ENCODE measurements at places on chromosomes 5 and 9. TPM values are rescaled to one million over a fixed set of nuclear protein-coding genes. Genes with fewer than 3 reads are reported as not detected.

- H3K4me1 ChIP-seq, result peaks cover 27% of the 10 kb centered on the region
- no peak overlapping the region for H3K4me3 ChIP-seq
- H3K36me3 ChIP-seq, result peaks cover 39% of the 10 kb centered on the region
- H3K27ac ChIP-seq, result peak overlapping the region; percentile 83
These were observed 115.0 kb upstream of the CACNA1B start for GRCh38 chr9:137762414-137763061.

OMD gene
- 18.1 TPM for total RNA-seq

DNA sequence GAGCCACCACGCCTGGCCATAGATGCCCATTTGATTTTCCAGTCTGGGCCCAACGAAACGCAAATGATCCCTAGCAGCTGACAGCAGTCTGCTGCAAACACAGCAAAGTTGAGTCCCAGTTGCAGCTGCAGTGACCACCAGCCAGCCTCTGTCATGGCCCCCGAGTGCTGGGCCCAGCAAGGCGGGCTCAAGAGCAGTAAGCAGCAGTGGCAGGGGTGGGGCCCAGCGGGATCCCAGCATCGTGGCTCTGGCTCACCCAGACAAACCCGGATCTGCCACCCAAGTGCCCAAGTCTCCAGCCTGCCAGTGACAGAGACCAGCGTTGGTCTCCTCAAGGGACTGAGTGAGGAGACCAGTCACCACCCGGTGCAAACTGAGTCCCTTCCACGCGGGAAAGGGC is 6.9 kb upstream of the LTC4S start:
- DNase-seq, result no peak
- no peaks in the 10 kb centered on the region for H3K27me3 ChIP-seq
- no peak overlapping the region for H3K27ac ChIP-seq
- peaks cover 5% of the 10 kb centered on the region for H3K4me1 ChIP-seq

DNA sequence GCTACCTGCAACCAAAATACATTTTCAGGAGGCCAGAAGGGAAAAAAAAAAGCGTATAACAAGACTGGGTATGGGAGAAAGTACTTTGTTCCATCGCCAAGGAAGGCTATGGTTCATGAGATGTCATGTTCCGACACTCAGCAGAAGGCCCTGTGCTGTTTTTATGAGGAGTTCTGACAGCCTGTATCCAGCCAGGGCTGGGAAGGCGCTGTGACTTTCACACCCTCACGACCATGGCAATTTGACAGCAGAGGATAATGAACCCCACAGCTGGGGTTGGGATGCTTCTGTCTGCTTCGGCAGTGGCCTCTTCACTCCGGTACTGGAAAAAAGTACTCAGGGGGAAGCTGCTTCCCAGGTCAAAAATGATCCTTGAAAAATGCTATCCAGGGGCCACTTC is 154.4 kb downstream of the PRELID2 start:
- DNase-seq, result no peak
- no peak overlapping the region for H3K4me3 ChIP-seq
- H3K27me3 ChIP-seq, result no peaks in the 10 kb centered on the region
- no peaks in the 10 kb centered on the region for H3K36me3 ChIP-seq
- no peaks in the 10 kb centered on the region for H3K4me1 ChIP-seq
- H3K27ac ChIP-seq, result no peak overlapping the region

DNA sequence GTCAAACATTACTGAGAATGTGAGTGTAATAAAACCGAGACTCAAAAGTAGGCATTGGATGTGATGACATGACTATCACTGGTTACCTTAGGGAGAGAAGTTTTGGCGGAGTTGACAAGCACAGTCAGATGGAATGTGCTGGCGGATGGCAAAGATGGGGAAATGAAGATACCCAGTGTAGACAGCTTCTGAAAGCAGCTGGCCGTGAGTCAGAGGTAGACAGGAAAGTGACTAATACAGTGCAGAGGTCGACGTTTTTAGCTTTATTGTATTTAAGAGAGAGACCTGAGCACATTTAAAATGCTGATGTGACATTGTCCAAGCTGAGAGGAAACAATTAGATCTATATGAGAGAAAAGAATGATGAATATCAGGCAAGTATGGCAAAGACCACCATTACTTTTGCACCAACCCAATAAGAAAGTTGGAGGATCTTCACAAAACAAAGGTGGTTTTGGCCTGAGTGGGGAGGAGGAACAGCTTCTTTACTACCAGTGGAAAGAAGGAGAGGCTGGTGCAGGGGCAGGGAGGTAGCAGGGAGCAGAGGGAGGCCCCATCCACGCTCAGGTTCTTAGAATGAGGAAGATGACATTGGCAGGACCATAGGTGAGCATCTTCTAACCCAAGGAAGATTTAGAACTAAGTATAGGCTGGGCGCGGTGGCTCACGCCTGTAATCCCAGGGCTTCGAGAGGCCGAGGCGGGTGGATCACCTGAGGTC is 36.7 kb upstream of the KCNIP1 start:
- DNase-seq, result peak; percentile 41
- H3K4me1 ChIP-seq, result no peaks in the 10 kb centered on the region
- H3K27ac ChIP-seq, result peak overlapping the region; percentile 29
- H3K27me3 ChIP-seq, result no peaks in the 10 kb centered on the region

DNA sequence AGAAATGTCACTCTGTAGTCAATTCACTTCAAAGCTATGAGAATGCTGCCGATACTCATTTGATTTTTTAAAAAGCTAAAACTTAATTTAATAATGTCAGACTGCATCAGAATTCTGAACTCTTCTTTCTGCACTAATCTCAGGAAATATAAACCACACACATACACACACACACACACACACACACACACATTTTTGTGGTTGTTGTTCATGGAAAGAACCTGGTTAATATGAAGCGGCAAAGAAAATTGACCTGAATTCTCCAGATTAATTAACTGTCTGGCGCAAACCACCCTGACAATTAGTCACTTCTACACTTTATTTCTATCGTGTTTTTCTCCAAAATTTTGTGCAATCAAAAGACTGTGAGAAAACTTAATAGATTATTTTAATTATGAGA is 740.5 kb downstream of the TLE1 start:
- no peak overlapping the region for H3K4me3 ChIP-seq
- H3K27me3 ChIP-seq, result no peaks in the 10 kb centered on the region
- H3K27ac ChIP-seq, result no peak overlapping the region
- DNase-seq, result no peak
- no peaks in the 10 kb centered on the region for H3K4me1 ChIP-seq
- H3K36me3 ChIP-seq, result no peaks in the 10 kb centered on the region

DNA sequence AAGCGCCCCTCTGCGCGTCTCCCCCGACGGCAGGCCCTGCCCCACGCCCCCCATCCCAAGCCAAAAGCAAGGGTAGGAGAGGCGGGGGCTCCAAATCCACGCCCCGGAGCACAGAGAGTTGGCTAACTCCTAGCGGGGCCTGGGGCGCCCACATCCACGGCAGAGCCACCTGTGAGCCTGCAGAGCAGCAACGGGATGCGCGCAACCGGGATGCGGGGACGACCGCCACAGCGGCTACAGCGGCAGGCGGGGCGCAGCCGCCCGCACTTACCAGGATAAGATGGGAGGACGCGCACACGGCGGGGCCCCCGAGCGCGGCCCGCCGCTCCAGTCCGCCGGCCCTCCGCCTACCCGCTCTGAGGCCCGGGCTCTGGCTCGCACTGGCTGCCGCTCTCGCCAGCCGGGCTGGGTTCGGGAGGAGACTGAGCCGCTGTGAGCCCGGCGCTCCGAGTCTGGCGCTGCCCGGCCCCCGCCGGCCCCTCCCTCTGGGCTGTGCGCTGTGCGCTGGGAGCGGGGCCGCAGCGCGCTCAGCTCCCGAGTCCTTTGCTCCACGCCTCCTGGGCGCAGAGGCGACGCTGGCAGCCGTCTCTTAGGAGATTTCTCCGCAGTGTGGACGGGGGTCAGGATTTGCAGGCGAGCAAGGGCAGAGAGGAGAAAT is at the start of gene SLC24A2:
Gene SLC24A2 (minus strand): TSS at position 424 of the 658 bp plus-strand sequence.
- DNase-seq, result no peak
- no peaks in the 10 kb centered on the region for H3K36me3 ChIP-seq
- H3K27me3 ChIP-seq, result peaks cover 16% of the 10 kb centered on the region
- no peaks in the 10 kb centered on the region for H3K4me1 ChIP-seq
- peak within 1 kb of the TSS; percentile 62 for H3K27ac ChIP-seq

- H3K36me3 ChIP-seq, result no peaks in the 10 kb centered on the region
- H3K4me1 ChIP-seq, result peaks cover 22% of the 10 kb centered on the region
- DNase-seq, result no peak
These were observed 3.3 kb upstream of the PRDM6 start for GRCh38 chr5:123085638-123086286.

NR4A3 gene
- 0.83 TPM for total RNA-seq

CCNJL gene
- 3.9 TPM for total RNA-seq

- DNase-seq, result no peak
- no peak overlapping the region for H3K4me3 ChIP-seq
- H3K27me3 ChIP-seq, result no peaks in the 10 kb centered on the region
These were observed 368.5 kb downstream of the GABRG2 start for GRCh38 chr5:162436055-162436454.

ANKRD34B gene
- total RNA-seq, result not detected

DNA sequence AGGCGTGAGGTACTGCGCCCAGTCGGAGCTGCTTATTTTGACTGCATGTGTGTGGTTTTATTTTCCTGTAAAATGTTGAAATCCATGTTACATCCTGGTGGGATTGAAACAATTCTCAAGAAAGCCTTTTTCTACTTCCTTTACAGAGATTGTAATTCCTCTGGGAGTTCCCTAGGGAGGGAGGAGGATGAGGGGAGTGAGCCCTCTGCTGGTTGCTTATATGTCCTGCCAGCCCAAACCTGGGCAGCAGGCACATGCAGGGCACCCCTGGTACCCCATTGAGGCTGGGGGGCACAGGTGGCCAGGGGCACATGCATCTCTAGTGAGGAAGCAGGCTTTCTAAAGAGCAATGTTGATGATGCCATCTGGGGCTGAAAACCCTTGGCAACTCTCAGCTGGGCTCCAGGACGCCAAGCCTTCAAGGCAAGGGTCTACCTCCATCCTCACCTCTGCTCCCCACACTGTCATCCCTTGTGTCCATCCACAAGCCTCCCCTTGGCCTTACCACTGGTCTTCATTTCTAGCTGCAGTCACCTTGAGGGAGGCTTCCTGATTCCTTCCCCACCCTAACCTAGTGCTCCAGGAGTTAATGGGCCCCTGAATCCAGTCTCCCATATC is 84.7 kb upstream of the TNFSF8 start:
- no peaks in the 10 kb centered on the region for H3K4me1 ChIP-seq
- H3K36me3 ChIP-seq, result no peaks in the 10 kb centered on the region
- H3K27ac ChIP-seq, result no peak overlapping the region
- no peak overlapping the region for H3K4me3 ChIP-seq

DNA sequence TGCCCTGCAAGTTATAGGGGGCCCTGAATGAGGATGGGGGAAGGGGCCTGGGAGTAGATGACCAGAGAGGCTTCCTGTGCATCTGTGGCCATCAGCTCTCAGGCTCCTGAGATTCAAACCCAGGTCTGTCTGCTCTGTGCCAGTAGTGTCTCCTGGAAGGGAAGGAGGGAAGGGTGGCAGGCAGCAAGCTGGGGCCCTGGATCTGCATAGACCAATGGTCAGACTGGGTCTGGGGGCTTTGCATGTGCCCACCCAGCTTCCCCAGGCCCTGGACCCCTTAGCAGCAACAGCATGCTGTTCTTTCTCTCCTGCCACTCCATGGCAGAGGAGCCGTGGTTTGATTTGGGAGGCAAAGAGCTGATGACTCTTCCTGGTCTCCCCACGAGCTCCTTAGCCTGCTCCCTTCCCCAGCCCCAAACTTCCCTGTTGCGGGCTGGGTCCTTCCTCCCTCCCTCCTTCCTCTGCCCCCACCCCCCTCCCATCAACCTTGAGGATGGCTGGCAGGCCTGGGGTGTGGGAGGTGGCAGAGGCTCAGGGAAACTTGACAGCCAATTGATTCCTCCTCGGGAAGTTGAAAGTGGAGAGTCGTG is 31.6 kb downstream of the DAB2IP start:
- no peak overlapping the region for H3K27ac ChIP-seq
- no peak for DNase-seq
- H3K36me3 ChIP-seq, result no peaks in the 10 kb centered on the region
- no peaks in the 10 kb centered on the region for H3K4me1 ChIP-seq

PDLIM4 gene
- total RNA-seq, result 0.87 TPM

ABLIM3 gene
- 18.3 TPM for total RNA-seq

CNTFR gene
- total RNA-seq, result 2.2 TPM

DNA sequence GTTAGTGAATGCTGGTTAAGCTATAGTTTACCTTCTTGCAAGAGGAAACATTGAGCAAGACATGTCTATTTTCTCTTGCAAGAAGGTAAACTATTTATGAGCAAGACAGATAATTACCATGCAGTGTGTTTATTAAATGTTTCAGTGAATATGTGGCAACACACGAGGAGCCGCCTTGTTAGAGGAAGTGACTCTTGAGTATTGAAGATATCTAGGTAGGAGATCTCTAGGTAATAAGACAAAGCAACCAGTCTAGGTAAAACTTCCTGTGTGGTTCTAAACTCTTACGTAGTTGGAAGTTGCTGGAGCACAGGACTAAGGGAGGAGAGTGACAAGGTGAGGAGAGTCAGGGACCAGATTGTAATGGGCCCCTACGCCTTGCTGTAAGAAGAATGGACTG is 16.8 kb downstream of the SKP2 start:
- no peak overlapping the region for H3K4me3 ChIP-seq
- no peak overlapping the region for H3K27ac ChIP-seq
- no peaks in the 10 kb centered on the region for H3K4me1 ChIP-seq
- DNase-seq, result no peak
- H3K27me3 ChIP-seq, result no peaks in the 10 kb centered on the region
